ENCODE measurements at places on chromosomes 12 and 14. TPM values are rescaled to one million over a fixed set of nuclear protein-coding genes. Genes with fewer than 3 reads are reported as not detected.

Gene ACOT4
- 3.2 TPM for total RNA-seq

Gene GCN1
- total RNA-seq = 121 TPM

Gene TSHR
- total RNA-seq = not detected

Gene PTPRQ
- not detected for total RNA-seq

Gene SDR9C7
- total RNA-seq = not detected

Gene SRSF5
- 289 TPM for total RNA-seq

Gene RNASE1
- total RNA-seq = not detected

Gene MMP17
- total RNA-seq = 0.87 TPM

- H3K27ac ChIP-seq = no peak overlapping the region
- H3K4me3 ChIP-seq = no peak overlapping the region
- no peak for DNase-seq
- H3K27me3 ChIP-seq = no peaks in the 10 kb centered on the region
- H3K4me1 ChIP-seq = no peaks in the 10 kb centered on the region
These were observed 27.2 kb upstream of the ANO4 start for GRCh38 chr12:100767371-100767770.

DNA sequence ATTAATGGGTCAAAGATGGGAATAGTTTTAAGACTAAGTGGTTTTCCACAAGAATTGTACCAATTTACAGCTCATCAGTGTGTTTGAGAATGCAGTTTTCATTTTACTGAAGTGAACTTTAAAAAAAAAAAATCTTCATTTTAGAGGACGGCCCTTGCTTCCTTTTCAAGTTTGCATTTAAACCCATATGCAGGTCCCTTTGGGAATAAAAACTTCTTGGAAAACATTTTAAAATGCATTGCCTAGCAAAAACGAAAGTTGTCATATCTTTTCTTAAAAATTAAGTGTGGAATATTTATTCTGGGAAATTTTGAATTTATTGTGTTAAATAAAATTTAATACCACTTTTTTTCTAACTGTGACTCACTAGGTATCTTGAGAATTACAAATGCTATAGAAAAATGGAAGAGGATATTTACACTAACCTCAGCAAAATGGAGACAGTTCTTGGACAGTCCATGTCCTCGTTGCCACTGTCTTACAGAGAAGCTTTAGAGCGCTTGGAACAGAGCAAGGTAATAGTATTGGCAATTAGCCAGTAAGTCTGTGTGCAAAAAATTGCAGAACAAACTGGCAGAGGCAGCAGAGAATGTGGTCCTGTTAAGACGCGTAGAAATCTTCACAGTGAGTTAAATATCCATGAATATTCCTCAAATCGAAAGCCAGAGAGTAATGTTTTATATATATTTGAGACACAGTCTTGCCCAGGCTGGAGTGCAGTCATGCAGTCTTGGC is 209.7 kb downstream of the SYNE2 start:
- peaks cover 3% of the 10 kb centered on the region for H3K4me1 ChIP-seq
- no peak overlapping the region for H3K4me3 ChIP-seq
- no peak for DNase-seq
- peaks cover 19% of the 10 kb centered on the region for H3K36me3 ChIP-seq
- no peak overlapping the region for H3K27ac ChIP-seq

GRCh38 chr12:106120519-106121105 is 18.1 kb downstream of the NUAK1 start:
- H3K4me1 ChIP-seq = no peaks in the 10 kb centered on the region
- H3K4me3 ChIP-seq = no peak overlapping the region
- no peak for DNase-seq
- H3K27me3 ChIP-seq = peaks cover 4% of the 10 kb centered on the region
- no peak overlapping the region for H3K27ac ChIP-seq

GRCh38 chr12:121837680-121838079 is 21.0 kb downstream of the HPD start:
- no peak overlapping the region for H3K27ac ChIP-seq
- no peaks in the 10 kb centered on the region for H3K36me3 ChIP-seq
- H3K27me3 ChIP-seq = no peaks in the 10 kb centered on the region
- H3K4me1 ChIP-seq = peaks cover 21% of the 10 kb centered on the region
- no peak overlapping the region for H3K4me3 ChIP-seq

DNA sequence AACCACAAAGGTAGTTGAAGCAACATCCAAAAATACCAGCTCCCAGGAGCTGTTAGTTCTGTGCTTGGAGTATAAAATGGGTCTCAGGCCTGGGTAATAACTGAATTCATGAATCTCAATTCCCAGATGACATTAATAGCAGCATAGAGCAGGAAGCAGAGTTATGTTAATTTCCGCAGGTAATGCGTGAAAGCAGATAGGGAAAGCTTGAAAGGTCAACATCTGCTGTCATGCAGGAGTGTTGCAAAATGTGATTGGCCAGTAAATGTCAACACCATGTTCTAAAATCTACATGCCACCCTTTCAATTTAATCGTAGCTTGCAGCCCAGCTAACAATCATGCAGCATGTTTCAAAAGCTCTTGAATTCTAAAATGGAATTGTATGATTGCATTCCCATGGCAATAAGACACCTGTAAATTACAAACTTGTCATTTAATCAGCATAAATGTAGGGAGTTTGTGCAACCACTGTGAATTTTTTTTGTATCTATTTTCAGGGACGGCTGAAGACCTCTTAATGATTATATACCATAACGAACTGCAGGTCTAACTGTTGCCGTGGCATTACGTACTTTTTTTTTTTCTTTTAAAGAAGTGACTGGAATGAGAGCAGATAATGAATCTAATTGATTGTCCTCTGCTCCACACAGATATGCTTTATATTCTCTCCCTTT is 635.8 kb upstream of the FOXG1 start:
- DNase-seq = no peak
- no peak overlapping the region for H3K4me3 ChIP-seq
- no peaks in the 10 kb centered on the region for H3K4me1 ChIP-seq
- no peaks in the 10 kb centered on the region for H3K36me3 ChIP-seq
- no peak overlapping the region for H3K27ac ChIP-seq

DNA sequence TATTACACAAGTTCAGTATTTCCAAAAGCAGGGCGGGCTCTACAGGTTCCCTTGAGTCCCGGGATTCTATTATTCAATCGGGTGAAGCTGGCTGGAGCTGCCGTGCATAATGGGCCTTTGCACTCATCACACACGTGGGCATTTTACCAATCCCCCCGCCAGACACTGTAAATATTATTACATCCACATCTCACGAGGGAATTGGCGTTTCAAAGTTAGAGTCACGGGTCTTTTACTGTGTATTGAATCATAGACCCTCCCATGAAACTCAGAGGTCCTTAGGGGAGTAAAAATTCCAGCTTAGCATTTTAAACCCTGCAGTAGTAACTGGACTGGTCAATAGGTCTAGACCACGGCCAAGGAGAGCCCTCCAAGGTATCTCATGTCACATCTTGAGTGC is 70.3 kb downstream of the MAP1LC3B2 start:
- H3K27me3 ChIP-seq = peaks cover 20% of the 10 kb centered on the region
- H3K36me3 ChIP-seq = no peaks in the 10 kb centered on the region
- no peaks in the 10 kb centered on the region for H3K4me1 ChIP-seq
- no peak overlapping the region for H3K4me3 ChIP-seq
